ENCODE measurements at places on chromosomes 12 and 14.
A peak's percentile ranks its signal among the peaks of the same experiment; 100 is the strongest.

GRCh38 chr12:121911824-121912585, 6.4 kb upstream of the CFAP251 start:
- peak; percentile 55 for DNase-seq

- no peak for DNase-seq
Measured at GRCh38 chr14:102799684-102800562, 22.7 kb downstream of the TRAF3 start.

DNA sequence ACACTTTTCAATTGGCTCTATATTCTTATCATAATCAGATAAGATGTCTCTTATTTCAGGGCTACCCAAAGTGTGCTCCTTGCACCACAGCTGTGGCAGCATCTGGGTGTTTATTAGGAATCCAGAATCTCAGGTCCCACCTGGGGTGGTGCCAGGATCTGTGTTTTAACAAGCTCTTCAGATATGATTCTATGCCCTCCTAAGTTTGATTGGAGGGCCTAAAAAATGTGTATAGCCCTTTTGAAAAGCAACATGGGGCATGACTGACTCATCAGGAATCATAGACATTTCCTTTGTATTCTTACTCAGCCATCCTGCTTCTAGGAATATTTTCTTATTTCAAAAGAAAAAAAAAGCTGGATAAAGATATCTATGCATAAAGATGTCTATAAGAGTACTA, 103.1 kb downstream of the HELB start:
- no peak for DNase-seq

DNA sequence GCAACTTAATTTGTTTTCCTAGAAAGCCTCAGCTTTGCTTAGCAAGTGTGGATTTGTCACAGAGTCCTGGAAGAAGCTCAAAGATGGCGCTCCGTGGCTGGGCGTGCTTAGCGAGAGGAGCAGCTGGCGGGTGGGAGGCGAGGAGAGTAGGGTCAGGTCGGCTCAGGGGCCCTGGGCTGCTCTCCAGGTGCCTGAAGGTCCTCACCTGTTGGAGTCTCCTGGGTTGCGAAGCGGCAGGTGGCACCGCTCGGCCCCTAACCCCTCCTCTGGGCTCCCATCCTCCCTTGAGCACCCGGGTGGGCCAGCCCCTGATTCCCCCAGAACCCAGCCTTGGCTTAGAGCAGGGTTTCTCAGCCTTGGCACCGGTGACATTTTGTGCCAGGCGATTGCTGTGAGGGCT, 25.1 kb downstream of the LRTM2 start:
- DNase-seq: no peak

GRCh38 chr12:88575361-88575970, 4.8 kb downstream of the KITLG start:
- DNase-seq: no peak

DNA sequence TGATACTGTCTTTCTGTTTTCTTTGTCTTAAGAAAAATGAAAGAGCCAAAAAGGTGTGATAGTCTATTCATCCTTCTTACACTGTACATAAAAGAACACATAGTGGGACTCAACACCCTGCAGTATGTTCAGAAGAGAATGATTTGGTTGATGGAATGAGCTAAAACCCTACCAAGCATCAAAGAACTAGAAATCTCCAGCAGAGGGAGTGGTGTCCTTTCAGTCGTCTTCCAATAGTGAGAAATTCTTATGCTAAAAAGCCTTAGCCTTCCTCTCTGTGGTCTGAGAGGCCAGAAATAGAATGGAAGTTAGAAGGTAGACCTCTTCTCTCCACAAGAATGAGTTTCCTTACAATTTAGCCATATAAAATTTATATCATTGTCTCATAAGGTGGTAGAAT, 393.4 kb upstream of the SEL1L start:
- no peak for DNase-seq

GRCh38 chr12:66735275-66735674, 56.4 kb upstream of the GRIP1 start:
- DNase-seq: no peak

- DNase-seq: no peak
Measured at GRCh38 chr14:105467249-105467941, 7.2 kb upstream of the CRIP2 start.

DNA sequence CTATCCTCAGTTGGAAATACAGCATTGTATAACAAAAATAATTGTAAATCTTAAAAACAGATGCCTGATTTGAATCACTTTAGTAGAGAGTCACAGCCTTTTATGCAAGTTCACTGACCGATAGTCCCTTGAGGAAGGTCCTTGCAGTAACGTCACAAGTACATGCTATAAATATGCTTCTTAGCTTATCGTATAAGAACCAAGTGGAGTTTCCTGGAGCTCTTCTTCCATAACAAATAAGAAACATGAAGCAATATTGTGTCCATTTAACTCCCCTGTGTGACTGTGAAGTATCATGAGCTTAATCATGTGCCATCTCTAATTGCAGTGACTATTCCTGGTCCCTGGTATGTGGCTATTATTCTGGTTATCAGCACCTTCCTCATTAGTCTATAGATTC, 107.9 kb downstream of the SLC38A4 start:
- DNase-seq: no peak

DNA sequence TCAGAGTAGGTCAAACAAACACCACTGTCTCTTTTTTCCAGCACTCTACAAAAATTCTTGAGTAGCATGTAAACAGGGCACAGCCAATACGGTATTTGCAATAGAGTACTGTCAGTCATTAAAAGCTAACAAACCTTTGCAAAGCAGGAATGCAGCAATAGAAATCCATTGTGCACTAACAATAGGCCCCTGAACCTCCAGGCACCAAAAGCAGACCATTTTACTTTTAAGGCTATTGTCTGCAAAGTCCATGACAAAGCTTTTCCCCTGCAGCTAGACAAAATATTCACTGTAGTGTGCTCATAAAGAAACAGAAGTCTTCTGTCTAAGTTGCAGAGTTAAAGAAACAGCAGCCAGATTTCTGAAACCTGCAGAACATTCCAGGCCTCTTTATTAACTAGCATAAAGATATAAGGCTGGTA, 191.9 kb downstream of the SOX5 start:
- no peak for DNase-seq

DNA sequence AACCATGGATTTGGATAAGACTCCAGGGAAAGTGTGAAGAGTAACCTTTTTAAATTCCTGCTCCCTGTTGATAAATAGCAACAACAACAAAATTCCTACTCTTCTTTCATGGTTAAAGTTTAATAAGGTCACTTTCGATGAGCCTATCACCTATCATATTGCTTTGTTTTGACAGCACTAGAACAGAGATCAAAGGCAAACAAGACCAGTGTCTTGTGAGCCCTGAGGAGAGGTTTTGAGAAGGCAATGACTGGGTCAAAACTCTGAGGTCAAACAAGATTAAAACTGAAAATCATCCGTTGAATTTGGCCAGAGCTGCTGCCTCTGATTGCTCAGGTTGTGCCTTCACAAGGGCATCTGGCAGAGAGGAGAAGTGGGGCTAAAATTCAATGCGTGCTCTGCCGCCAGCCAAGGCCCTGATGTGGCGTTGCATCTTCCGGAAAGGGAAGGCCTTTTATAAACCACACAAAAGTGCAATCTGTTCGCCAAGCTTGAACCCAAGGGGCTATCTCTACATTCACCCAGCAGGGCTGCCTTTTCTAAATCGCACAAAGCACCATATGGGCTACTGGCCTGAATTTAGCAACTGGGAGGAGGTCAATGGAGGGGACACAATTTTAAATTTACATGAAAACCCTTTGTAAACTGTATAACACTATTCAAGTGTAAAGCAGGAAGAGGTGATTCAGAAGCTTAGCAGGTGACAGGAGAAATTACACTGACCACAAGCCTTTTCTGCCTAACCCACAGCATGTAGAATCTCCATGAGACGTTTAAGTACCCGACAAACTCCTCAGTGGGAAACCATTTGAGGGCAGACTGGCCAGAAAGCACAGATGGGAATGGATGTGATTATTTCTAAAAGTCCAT, 140.8 kb downstream of the DAD1 start:
- DNase-seq: no peak

GRCh38 chr12:117063162-117063911, 35.9 kb downstream of the TESC start:
- DNase-seq: peak; percentile 57

- DNase-seq: no peak
Measured at GRCh38 chr12:91111366-91112325, at the start of gene LUM. Gene LUM (minus strand): TSS chr12:91111494. CDS start chr12:91108979, 2,515 bp downstream.

DNA sequence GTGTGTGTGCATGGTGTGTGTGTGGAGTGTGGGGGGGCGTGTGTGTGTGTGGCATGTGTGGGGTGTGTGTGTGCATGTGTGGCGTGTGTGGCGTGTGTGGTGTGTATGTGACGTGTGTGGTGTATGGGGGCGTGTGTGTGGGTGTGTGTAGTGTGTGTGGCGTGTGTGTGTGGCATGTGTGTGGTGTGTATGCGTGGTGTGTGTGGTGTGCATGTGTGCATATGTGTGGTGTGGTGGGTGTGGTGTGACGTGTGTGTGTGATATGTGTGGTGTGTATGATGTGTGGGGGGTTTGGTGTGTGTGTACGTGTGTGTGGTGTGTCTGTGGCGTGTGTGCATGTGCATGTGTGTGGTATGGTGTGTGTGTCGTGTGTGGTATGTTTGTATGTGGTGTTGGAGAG, 24.1 kb upstream of the CMKLR1 start:
- no peak for DNase-seq

- DNase-seq: no peak
Measured at GRCh38 chr12:728781-729180, 23.6 kb upstream of the WNK1 start.

- DNase-seq: no peak
Measured at GRCh38 chr12:107356266-107356936, 263.1 kb upstream of the CRY1 start.

GRCh38 chr14:55799508-55800095, 219.6 kb downstream of the KTN1 start:
- no peak for DNase-seq

- no peak for DNase-seq
Measured at GRCh38 chr12:16602412-16602811, 3.5 kb downstream of the LMO3 start.

- DNase-seq: no peak
Measured at GRCh38 chr14:104031384-104031783, 54.1 kb upstream of the ASPG start.

GRCh38 chr12:56164345-56164729, 6.2 kb downstream of the MYL6 start:
- no peak for DNase-seq

GRCh38 chr14:74248017-74248416, 8.8 kb downstream of the VSX2 start:
- DNase-seq: no peak

DNA sequence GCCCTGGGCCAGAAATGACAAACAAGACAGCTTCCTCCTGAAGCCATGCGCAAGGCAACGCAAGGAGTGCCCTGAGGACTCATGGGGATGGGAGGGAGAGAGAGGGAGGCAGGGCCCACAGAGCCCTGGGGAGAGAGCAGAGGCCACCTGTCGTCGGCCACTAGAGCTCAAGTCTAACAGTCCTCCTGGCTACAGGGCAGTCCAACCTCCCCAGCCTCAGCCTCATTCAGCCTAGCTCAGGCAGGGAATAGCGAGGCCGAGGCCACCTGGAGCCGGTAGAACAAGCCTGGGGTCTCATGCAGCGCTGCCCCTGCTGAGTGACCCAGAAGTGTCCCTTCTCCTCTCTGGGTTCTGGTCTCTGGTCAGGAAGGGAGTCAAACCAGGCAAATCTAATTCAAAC, 69.5 kb downstream of the BCL11B start:
- DNase-seq: no peak

- DNase-seq: no peak
Measured at GRCh38 chr12:23752245-23752644, 197.2 kb downstream of the SOX5 start.

DNA sequence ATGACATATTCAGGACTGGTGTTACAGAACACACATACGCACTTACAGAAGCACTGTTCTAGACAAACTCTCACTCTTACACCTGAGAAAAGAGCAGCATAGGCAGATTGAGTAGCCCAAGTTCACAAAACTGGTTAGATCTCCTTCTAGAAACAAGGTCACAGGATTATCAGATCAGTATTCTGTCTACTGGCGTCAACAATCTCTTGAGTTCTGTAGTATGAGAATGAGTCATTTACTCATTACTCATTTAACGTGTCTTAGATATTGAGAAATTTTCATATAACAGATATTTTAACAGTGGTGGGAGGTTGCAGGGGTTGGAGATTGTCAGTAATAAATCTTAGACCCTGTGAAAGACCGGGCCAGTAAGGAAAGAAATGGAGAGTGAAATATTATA, 2.8 kb upstream of the TSPAN8 start:
- DNase-seq: no peak

DNA sequence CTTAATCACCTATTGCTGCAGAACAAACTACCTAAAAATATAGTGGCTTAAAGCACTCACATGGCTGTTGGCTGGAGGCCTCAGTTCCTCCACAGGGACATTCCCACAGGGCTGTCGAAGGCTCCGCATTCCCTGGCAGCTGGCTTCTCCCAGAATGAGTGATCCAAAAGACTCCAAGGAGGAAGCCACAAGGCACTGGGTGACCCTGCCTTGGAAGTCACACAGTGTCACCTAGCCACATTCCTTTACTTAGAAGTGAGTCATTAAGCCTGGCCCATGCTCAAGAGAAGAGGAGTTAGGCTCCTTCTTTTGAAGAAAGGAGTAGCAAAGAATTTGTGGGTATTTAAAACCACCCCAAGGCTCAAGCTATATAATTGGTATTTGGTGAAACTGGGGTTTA, 63.9 kb upstream of the MAP1LC3B2 start:
- no peak for DNase-seq

DNA sequence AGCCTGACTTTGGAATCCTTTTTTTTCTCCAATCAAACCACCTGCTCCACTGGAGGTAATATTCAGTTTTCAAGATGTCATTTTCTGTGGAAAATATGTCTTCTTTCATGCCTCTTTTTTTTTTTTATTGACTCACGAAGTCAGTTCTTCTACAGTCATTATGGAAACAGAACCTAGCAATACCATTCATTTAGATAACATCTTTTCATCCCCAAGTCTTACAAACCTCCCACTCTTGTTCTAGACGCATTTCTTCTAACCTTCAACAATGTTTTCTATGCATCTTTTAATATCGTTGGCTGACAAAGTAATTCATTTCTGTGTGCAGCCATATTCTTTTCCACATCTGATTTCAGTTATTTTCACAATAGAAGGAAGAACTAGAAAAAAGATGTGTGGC, 474.3 kb upstream of the CCDC196 start:
- no peak for DNase-seq

DNA sequence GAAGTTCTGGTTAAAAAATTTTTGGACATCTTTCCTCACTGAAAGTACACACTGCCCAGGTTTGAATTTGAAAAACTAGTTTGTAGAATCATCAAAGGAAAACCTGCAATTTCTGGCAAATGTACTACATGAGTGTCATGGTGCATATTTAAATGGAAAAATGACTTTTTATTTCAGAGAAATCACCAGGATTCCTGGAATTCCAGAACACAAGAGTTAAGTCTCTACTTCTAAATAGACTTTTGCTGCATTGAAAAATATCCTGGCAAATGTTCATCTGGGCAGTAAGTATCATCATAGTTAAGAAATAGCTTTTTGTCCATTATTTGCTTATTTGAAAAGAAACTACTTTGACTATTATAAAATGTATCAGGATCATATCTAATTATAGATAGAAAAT, 275.1 kb downstream of the PRKD1 start:
- DNase-seq: no peak

- DNase-seq: peak; percentile 18
Measured at GRCh38 chr12:115354007-115354890, 670.3 kb upstream of the TBX3 start.

All from activated T-cell treated with anti-CD3 and anti-CD28 coated beads, Interleukin-2, amount 50 U/mL, for 48 hours (primary cell).